ENCODE measurements at places on chromosomes 1 and 21.

DNA sequence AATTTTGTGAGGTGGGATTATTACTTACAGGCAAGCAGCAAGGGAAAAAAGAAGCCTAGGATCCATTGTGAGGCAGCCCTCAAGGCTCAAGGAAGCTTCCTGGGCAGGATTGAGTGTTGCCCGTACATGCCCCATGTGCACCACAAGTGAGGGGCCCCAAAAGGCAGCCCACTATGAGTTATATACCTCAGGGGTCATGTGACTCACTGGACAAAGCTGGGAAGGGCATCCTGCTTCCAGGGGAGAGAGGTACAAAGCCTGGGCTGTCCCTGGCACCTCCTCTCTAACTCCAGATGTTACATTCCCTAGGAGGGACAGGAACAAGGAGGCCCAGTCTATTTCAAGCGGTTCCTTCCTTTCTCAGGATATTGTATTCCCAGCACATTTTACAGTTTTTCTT is 34.0 kb upstream of the CD1D start:
- DNase-seq = no peak

DNA sequence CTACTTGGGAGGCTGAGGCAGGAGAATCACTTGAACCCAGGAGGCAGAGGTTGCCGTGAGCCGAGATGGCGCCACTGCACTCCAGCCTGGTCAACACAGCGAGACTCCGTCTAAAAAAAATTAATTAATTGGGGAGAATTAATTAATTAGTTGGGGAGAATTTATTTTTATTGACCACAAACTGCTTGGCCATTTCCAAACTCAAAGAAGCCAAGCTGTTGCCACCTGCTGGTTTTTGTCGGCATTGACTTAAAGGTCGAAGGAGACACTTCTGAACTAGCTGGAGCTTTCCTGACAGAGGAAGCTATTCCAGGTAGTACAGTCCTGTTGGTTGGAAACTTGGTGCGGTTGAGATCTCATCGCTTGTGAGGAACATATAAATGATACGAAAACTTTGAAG is 13.1 kb downstream of the MAP1LC3C start:
- no peak for DNase-seq

GRCh38 chr1:20367116-20367585 is 76.5 kb downstream of the VWA5B1 start:
- no peak for DNase-seq

GRCh38 chr1:37148663-37149062 is 114.3 kb upstream of the GRIK3 start:
- no peak for DNase-seq

GRCh38 chr1:169860187-169860586 is 33.5 kb downstream of the SCYL3 start:
- DNase-seq = no peak

Data from stimulated activated CD8-positive, alpha-beta memory T cell treated with anti-CD3 and anti-CD28 coated beads, Interleukin-4, amount 100 ng/mL, for 24 hours (primary cell).